Motor neuron (in vitro differentiated cells): ENCODE measurements at places on chromosomes 2 and 18. TPM values are rescaled to one million over a fixed set of nuclear protein-coding genes. Genes with fewer than 3 reads are reported as not detected.

TFCP2L1 gene
- 0.05 and 0.11 TPM in 2 replicates for total RNA-seq

WIPF1 gene
- total RNA-seq = 7.5 and 7.7 TPM in 2 replicates

GRCh38 chr18:22846088-22846683 lies 86.9 kb upstream of the RBBP8 start:
- ATAC-seq = no peak

DNA sequence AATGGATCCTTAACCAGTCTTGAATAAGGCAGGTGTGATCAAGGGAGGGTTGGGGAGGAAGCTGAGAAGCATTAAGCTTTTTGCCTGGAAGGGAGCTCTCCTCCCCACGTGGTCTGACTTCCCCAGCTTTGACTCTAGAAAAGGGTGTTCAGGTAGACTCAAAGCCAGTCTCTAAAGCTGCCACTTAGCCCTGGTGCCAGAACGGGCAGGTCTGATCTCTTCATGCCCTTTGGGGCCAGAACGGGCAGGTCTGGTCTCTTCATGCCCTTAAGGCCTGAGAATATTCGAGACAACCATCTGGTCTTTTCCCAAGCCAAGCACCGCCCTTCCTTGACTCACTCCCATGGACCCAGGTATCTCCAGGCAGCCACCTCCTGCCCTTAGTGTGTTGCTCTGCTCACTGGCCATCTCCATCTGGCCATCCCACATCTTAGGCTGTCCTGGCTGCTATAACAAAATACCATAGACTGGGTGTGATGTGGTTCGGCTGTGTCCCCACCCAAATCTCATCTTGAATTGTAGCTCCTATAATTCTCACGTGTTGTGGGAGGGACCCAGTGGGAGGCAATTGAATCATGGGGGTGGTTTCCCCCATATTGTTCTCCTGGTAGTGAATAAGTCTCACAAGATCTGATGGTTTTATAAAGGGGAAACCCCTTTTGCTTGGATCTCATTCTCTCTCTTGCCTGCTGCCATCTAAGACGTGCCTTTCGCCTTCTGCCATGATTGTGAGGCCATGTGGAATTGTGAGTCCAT lies 59.4 kb downstream of the SNORC start:
- ATAC-seq = peak; percentile 17
